Naive B cell (primary cell): ENCODE measurements at places on chromosomes 11 and 22.
A peak's percentile ranks its signal among the peaks of the same experiment; 100 is the strongest.

GRCh38 chr11:4662876-4663275 lies 19.1 kb downstream of the OR51E1 start:
- no peak for DNase-seq

- DNase-seq, result no peak
Measured at GRCh38 chr22:41781507-41781906, 19.0 kb upstream of the CCDC134 start.

DNA sequence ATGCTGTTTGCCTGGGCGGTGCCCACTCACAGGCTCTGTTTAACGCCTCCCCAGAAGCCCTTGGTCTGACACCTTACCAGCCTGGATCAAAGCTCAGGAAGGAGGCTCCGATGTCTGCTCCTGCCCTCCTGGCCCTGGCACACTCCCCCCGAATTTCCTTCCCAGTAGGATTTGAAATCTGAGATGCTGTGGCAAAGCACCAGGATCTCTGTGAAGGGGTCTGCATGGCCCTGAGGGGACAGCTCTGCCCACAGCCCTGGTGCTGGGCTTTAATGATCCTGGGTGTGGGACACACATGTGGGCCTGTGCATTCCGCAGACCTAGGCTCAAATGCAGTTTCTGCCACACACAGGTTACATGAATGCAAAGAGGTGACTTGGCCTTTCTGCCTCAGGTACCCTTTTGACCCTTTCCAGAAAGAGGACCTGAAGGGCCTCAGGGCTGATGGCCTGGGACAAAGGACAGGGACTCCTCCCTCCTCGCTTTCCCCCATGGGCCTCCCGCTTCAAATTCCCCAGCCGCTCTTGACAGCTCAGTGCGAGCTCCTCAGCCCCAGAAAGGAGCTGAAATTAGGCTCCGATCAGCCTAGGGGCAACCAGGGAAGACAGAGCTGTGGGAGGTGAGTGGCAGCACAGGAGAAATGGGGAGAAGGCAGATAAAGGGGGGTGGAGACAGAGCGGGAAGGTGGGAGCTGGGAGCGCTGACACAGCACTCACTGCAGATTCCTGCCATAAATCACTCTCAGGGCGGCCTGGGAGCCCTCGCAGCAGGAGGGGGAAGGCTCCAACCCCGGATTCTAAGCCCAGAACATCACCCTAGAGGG lies 41.3 kb downstream of the TRIM29 start:
- DNase-seq, result no peak

DNA sequence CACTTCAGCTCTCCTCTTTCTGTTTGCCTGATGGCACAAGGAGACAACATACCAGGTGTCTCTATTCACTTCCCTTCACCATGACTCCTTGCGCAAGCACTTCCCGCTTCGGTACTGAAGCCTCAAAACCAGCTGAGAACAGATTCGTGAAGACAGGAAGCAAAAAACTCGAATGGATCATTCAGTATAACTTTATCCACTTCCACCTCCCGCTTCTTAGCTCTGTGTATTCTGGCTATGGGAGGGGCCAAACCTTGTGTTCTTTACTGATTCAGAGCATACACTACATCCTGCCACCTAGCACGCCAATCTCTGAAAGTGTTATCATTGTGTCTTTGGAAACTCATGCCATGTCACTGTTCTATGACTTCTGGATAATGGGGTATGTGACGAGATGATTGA lies 62.2 kb upstream of the ADA2 start:
- no peak for DNase-seq

- DNase-seq, result no peak
Measured at GRCh38 chr11:62782753-62783152, 4.4 kb upstream of the TMEM179B start.

DNA sequence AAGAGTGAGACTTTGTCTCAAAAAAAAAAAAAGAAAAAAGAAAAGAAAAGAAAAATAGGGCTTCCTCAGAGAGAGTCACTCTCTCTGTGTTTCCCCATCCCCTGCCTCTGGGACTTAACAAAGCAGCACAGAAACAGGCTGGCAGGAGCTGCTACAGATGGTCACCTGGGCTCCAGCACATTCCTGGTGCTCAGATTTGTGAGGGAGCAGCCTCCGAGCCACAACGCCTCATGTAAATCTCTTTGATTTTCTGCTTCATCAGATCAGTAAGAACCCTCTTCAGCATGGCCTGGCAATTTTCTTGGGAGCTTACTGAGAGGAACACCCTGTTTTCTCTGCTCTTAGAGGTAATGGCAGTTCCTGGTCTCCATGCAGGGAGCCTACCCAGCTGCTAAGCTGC lies 15.2 kb upstream of the LDHA start:
- DNase-seq, result no peak

GRCh38 chr11:94880216-94880615 lies 93.1 kb downstream of the CWC15 start:
- DNase-seq, result no peak

DNA sequence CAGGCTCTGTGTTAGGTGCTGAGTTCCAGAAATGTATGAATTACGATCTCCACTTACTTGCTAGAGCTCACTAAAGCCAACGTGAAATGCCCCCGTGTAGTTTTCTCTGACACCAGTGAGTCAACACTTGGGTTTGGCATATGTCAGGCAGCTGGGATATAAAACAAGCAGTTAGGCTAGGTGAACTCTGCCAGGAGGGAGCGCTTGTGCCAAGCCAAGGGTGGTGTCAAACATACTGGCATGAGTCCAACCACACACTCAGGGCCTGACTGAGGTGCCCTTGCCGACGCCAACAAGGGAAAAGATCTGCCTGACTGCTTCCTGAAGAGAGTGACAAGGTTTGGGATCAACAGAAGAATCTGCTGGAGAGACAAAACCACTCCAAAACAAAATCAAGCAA lies 167.8 kb upstream of the NARS2 start:
- DNase-seq, result no peak

GRCh38 chr11:69562816-69563215 lies 78.1 kb upstream of the CCND1 start:
- no peak for DNase-seq

- no peak for DNase-seq
Measured at GRCh38 chr22:43277987-43278601, 65.1 kb downstream of the SCUBE1 start.

- no peak for DNase-seq
Measured at GRCh38 chr22:18157714-18158028, 7.7 kb downstream of the USP18 start.

GRCh38 chr22:36267058-36267457 lies 14.1 kb downstream of the APOL1 start:
- DNase-seq, result no peak

DNA sequence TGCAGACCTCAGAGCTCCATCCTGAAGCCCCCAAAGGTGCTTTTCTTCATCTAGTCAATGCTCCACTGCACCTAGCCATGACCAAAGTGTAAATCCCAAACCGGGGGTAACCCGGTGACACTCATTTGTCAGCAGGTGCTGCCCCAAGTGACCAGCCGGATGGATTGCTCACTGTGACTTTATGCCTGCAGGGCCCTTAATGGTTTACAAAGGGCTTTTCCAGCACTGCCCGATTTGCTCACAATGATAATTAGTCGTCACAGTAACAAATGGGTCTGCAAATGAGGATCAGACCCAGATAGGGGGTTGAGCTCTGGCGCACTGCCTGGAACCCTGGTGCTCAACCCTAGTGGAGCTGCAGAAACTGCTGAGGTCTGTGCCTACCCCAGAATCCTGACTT lies 45.7 kb upstream of the CD5 start:
- no peak for DNase-seq

- DNase-seq, result no peak
Measured at GRCh38 chr22:44390613-44390970, 77.8 kb upstream of the SHISAL1 start.

- no peak for DNase-seq
Measured at GRCh38 chr11:120186456-120186773, 24.4 kb upstream of the OAF start.

- peak; percentile 84 for DNase-seq
Measured at GRCh38 chr22:31084811-31085492, 3.8 kb downstream of the SMTN start.

GRCh38 chr22:30892731-30893221 lies 75.8 kb downstream of the MORC2 start:
- DNase-seq, result no peak

- DNase-seq, result no peak
Measured at GRCh38 chr11:6417907-6418556, 862 bp downstream of the APBB1 start.

- no peak for DNase-seq
Measured at GRCh38 chr11:62627713-62628112, 5.9 kb upstream of the B3GAT3 start.

DNA sequence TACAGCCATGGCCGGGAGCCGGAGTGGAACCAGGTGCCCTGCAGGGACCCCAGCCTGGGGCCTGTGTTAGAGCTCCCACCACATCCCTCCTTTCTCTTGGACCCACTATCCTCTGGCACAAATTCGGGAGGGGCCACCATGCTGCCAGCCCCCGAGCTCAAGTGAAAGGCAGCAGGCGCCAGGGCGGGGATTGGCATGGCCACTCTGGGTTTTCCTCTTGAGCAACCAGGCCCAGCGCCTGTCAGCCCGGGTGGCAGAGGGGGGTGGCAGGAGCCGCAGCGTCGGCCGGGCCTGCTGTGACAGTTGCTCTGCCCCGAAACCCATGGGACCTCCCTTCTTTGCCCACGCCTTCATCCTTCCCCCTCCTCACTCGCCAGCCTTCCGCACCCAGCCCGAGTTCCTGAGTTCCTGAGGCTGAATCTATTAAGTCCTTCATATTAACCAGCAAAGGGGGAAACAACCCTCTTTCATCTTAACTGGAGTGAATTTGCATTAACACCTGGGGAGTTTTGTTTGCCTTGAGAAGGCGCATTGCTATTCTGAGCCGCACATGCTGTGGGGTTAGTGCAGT lies 16.8 kb upstream of the CABP7 start:
- DNase-seq, result no peak

GRCh38 chr11:46677169-46677568 lies 23.2 kb downstream of the ARHGAP1 start:
- no peak for DNase-seq

- no peak for DNase-seq
Measured at GRCh38 chr11:29962243-29962642, 54.6 kb downstream of the KCNA4 start.

GRCh38 chr11:19232910-19233503 lies 7.7 kb downstream of the E2F8 start:
- no peak for DNase-seq

DNA sequence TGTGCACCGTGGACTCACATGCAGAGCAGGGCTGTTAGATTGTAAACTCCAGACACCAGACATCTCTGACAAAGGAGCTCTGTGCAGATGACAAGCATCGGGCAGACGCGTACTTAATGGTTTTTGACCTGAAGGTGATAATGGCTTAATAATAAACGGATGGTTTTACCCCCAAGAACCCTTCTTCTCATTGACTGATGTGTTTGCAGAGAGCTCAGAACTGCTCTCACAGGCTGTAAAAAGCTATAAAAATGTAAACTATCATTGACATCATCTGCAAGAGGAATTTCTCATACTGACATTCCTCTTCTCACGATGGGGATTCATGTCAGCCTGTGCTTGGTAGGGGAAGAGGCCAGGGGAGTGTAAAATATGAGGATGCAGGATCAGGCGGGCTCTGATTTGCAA lies 8.6 kb upstream of the ARHGAP8 start:
- DNase-seq, result no peak

DNA sequence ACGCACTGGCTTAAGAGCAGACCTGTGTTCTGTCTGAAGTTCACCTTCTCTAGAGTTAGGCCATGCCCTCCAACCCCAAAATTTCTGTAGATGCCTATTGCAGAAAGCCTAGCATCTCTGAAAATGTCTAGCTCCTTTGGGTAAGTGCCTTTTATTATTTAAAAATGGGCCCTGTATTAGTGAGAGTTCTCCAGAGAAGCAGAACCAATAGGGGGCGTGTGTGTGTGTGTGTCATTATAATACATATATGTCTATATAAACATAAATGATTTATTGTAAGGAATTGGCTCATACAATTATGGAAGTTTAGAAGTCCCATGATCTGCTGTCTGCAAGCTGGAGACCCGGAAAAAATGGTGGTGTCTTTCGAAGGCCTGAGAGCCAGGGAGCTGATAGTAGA lies 144.7 kb downstream of the TTC17 start:
- DNase-seq, result no peak

DNA sequence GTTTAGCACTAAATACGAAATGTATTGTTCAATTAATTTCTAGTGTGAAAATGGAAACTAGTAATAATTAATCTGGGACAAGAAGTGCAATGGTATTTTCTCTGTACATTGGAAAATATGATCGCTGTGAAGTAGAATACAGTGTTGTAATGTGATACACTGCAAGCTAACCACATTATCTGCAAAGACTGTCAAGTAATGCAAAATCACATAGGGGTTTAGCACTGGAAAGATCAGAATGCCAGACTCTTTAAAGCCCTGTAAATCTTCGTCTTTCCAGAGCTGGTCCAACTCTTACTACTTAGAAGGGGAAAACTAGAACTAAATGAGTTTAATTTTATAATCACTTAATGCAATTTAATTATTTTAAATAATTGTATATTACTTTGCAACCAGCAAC lies 544.5 kb upstream of the ANO3 start:
- DNase-seq, result no peak

- no peak for DNase-seq
Measured at GRCh38 chr11:107740271-107740670, 28.4 kb upstream of the SLN start.

- no peak for DNase-seq
Measured at GRCh38 chr22:38652859-38653258, 3.3 kb downstream of the FAM227A start.

DNA sequence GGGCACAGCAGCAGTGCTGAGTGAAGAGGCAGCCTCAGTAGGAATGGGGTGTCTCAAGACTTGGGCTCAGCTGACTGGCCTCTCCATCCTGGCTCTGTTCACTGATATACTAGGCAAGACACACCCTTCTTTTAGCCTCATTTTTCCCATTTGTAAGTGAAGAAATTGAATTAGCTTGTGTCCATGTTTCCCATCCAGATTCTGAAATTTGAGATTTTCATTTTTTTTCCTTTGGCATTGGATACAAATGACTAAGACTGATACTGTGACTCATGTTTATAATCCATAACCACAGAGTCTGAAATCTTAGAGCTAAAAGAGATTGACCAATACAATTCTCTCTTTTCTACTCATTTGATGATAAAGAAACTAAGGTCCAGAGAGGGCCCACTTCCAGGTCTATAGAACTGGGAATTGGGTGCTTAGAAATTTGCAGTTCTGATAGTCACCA lies 110.9 kb downstream of the KCNC1 start:
- DNase-seq, result no peak
